ENCODE measurements at places on chromosomes 1 and 21.

DNA sequence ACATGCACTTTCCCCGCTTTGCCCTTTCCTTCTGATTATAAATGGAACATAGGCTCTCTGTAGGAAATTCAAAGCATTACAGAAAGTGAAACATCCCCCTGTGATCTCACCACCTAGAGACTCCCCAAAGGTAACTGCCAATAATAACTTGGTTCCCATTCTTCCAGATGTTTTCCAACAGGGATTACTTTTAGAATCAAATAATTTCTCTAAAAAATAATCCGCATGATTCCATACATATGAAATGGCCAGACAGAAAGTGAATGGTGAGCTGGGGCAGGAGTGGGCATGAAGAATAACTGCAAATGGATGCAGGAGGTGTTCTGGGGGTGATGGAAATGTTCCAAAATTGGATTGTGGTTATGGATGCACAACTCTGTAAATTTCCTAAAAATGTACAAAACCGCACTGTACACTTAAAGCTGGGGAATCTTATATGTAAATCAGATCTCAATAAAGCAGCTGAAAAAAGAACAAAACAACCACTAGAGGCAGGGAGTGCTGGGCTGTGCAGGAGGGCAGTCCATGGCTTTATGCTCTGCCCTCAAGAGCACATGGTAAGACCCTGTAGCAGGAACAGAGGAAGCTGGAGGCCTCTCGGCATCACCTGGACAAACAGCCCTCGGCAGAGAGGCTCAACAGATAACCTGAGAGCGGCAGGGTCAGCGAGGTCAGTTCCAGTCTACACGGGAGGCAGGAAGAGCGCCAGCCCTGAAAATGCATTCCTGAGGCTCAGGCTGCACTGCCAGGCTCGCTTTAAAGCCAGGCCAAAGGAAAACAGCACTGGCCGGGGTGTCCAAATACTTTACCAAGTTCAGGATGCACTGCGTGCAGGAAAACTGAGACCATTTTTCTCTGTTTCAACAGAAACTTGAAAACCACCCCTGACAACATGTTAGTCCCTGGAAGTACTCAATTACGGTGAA lies 39.7 kb downstream of the CAPZB start:
- no peak for DNase-seq

DNA sequence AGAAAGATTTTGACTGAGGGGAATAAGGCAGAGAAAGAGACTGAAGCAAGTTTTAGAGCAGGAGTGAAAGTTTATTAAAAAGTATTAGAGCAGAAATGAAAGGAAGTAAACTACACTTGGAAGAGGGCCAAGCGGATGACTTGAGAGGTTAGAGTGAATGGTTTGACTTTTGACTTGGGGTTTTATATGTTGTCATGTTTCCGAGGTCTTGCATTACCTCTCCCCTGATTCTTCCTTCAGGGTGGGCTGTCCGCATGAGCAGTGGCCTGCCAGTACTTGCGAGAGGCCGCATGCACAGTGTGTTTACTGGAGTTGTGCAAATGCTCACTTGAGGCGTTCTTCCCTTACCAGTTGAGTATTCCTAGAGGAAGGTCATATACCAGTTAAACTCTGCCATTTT lies 13.0 kb upstream of the DENND2D start:
- DNase-seq, result no peak

DNA sequence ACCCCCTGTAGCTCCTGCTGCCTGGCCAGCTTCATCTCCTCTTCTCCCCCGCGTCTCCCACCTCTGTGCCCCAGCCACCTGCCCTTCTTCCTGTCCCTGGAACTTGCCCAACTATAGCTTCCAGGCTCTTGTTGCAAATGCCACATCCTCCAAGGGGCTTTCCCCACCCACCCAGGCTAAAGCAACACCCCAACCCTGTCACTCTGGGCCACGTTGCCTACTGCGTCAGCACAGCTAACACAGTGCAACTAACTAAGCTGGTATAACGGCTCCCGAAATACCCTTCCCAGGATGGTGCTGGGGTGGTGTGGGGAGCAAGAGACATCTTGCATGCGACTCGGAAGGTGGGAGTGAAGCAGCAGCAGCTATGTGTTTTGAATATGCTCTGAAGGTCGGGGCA lies 19.7 kb downstream of the CAMK2N1 start:
- no peak for DNase-seq

DNA sequence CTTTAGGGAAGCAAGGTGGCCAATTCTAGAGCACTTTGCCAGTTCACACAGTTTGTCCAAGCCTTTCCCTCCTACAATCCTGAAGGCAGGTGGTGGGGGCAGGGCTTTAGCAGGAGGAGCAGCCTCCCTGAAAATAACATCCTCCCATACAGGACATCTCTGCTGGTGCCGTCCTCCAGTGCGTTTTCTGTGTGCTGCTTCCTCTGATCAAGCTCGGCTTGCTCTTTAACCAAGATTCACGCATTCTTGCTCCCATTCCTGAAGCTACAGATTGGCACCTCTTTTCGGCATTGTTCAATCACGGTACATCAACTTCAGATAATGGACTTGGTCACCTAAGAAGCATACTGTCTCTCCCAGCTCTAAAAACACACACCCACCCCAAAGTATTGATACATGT lies 7.5 kb upstream of the DPT start:
- no peak for DNase-seq

Measured in activated CD4-positive, alpha-beta T cell treated with anti-CD3 and anti-CD28 coated beads, Interleukin-2, Interleukin-4, amounts not matched to agents 100 ng/mL and 50 ng/mL, durations not matched to agents 16 hours and 8 hours (primary cell).